ENCODE measurements at places on chromosomes 13 and 19. TPM values are rescaled to one million over a fixed set of nuclear protein-coding genes. Genes with fewer than 3 reads are reported as not detected.

DNA sequence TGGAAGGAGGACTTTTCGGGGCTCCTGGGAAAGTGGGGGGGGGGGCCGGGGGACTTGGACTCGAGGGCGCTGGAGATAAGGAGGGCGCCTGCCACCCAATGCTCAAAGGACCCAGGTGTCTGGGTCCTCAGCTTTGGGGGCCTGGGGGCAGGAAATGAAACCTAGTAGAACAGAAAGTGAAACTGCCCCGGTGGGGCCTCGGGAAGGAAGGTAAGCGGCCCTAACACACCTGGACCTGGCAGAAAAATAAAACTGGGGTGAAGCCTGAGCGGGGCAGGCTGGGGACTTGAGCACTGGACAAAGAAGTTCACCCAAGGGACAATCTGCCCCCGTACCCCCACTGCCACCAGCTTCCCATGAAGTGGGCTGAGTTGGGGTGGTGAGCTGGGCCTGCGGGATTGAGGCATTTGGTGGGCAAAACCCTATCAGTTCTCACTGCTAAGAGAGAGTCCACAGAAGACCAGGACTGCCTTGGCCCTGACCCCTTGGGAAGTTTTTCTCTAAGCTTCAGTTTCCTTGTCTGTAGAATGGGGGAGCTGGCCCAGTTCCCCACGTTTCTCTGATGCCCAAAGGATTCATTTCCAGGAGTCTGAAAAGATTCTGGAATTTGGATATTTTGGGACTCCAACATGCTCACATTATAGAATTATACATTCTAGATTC is 2.3 kb downstream of the PRKD2 start:
- DNase-seq, result peak; percentile 78

GRCh38 chr13:54034047-54034446 is 1005.4 kb downstream of the OLFM4 start:
- DNase-seq, result no peak

DNA sequence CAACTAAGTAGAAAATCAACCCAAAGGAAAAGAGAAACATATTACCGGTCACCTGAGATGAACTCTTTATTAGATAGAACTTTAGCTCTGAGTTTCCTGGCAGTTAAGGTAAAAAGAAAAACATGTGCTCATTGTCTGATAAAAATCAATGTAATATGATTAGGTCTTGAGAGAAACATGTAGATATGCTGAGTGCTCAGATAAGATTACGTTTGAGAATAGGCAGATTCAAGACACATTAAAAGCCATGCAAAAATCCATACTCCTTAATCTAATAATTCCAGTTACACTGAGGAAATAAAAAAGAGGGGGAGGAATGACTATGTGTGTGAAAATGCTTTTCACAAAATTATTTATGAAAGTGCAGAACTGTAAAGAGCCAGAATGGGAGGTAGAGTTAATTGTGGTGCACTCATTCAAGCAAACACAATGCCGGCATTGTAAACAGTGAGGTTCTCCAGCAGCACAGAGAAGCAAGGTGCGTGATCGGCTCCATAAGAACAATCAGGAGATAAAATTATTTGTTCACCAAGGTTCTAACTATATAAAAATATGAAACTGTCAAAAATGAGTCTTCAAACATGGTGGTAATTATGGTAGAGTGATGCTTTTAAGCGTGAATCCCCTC is 88.8 kb downstream of the MBNL2 start:
- DNase-seq, result no peak

DNA sequence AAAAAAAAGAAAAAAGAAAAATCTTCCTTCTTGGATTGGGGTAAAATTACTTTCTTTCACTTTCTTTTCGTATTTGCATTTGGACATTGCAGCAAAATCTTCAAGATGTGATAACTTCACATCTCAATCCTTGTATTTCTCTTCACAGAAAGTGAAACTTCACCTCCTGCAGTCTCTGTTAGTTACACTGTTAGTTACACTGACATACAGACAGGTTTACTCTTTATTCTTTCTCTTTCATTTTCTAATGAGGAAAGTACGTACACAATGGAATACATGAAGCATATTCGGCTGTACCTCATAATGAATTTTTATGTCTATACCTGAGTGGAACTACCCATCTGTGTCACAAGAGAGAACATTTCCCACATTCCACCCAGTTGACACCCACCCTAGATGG is 459.1 kb upstream of the GPC6 start:
- no peak for DNase-seq

GRCh38 chr19:47637550-47637949 is 28.6 kb downstream of the BICRA start:
- DNase-seq, result no peak

- DNase-seq, result no peak
These were observed 1.4 kb upstream of the CLDND2 start for GRCh38 chr19:51370230-51370629.

GRCh38 chr13:51849145-51850101 is 4.4 kb upstream of the TMEM272 start:
- DNase-seq, result peak; percentile 48

- DNase-seq, result no peak
These were observed 214.9 kb downstream of the KLF5 start for GRCh38 chr13:73273745-73274144.

Gene ACER1
- total RNA-seq, result 0.15 TPM

Gene PNMA8A
- total RNA-seq, result not detected

DNA sequence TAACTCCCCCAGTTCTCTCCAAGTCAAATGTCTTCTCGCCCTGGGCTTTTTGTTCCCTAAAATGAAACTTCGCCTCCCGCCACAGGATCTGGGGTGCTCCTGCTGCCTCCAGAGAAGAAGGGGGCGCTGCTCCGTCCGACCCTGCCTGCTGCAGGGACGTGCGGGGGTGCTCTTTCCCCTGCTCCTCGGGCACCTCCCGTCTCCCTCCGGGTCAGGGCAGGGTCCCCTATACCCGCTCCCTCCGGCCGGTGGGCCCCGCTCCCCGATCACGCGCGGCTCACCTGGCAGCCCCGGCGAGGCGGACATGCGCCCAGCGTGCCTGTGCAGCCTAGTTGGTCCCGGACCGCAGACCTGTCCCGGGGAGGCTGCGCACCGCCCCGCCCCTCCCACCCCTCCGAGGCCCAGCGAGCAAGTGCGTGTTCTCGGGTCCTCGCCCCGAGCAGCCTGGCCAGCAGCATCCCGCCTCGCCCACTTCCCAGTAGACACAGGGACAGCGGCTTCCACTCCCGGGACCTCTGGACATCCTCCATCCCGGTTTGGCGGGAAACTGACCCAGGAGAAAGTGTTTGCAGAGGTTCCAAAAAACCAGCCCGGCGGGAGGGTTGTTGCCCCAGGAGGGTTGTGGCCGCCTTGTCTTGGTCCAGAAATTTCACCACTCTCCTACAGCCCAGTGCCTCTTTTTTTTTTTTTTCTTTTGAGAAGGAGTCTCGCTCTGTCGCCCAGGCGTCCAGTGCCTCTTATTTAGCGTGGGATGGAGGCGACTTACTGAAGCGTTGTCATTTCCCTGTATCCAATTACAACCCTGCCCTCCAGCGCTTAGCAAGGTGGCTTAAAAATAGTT is at the start of gene OXGR1:
OXGR1 (minus strand) TSS at position 460 of the 841 bp plus-strand sequence. CDS start 6,717 bp downstream, outside the sequence.
- no peak for DNase-seq
